ENCODE measurements at places on chromosomes 6 and 20.

- no peak for DNase-seq
Measured at GRCh38 chr6:50236164-50236563, 186.4 kb upstream of the DEFB112 start.

DNA sequence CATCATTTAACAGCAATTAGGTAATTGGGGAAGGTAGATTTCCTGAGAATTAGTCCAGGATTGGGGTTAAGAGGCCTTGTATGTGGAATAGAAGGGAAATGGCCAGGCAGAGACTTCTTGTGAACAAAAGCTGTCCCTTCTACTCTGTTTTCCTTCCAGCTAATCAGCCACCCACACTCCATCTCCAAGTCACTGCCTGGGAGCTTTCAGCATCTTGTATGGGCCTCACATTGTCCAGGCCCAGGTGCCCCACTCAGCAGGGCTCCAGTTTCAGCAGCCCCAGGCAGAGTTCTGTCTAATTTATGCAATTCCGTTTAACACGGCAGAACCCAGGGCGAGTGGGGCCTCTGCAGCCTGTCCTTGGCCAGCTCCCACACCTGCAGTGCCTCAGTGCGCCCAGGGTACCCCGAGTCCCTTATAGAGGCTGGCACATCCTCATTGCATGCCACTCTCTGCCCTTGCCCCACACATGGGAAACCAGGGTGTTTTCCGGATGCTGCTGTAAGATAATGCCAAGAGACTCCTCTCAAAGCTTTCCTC is 113.0 kb downstream of the EDN3 start:
- DNase-seq = no peak

- DNase-seq = no peak
Measured at GRCh38 chr6:167684276-167685104, 142.2 kb upstream of the AFDN start.

GRCh38 chr6:152636021-152636608 is 1.0 kb downstream of the SYNE1 start:
- DNase-seq = no peak

- DNase-seq = no peak
Measured at GRCh38 chr6:21955951-21956350, 340.9 kb downstream of the PRL start.

DNA sequence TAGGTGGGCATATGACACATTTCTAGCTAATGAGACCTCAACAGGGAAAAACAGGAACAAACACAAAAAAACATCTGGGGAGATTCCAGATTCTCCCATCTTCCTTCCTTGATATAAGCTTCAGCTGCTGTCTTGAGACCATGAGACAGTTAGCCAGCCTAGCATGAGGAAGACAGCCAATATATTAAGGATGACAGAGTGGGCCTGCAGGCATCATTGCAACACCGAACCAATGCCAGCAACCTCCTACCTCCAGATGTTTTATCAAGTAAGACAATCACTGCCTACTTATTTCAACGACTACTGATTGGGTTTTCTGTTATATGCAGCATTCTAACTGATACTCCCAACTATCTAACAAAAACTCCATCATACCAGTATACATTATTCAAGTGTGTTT is 119.0 kb downstream of the ISM1 start:
- no peak for DNase-seq

GRCh38 chr20:58349570-58349969 is 39.5 kb upstream of the VAPB start:
- no peak for DNase-seq

DNA sequence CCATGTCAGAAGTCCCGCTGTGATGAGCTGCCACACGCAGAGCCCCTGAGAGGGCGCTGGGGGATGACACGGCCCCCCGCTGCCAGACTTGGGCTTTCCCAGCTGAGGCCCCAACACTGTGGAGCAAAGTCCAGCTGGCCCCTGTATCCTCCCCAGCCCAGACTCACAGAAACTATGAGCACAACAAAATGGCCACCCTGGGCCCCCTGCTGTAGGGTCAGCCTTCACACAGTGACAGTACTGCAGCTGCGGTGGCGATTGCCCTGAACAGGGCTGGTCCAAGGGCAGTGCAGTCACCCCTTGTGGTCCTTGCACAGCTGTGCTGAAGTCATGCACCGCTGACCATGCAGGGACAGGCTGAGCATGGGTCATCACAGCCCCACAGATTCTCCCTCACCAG is 78.2 kb upstream of the CST7 start:
- DNase-seq = no peak

GRCh38 chr20:43755851-43756250 is 29.0 kb upstream of the GTSF1L start:
- no peak for DNase-seq

- DNase-seq = peak; percentile 7
Measured at GRCh38 chr6:54236984-54237383, 71.3 kb upstream of the TINAG start.

GRCh38 chr6:86973088-86973487 is 35.8 kb downstream of the HTR1E start:
- no peak for DNase-seq

GRCh38 chr6:107305391-107305790 is 154.0 kb downstream of the PDSS2 start:
- no peak for DNase-seq

- no peak for DNase-seq
Measured at GRCh38 chr20:57243480-57244220, 22.8 kb downstream of the BMP7 start.

- DNase-seq = no peak
Measured at GRCh38 chr6:149754548-149754947, 5.0 kb downstream of the PCMT1 start.

DNA sequence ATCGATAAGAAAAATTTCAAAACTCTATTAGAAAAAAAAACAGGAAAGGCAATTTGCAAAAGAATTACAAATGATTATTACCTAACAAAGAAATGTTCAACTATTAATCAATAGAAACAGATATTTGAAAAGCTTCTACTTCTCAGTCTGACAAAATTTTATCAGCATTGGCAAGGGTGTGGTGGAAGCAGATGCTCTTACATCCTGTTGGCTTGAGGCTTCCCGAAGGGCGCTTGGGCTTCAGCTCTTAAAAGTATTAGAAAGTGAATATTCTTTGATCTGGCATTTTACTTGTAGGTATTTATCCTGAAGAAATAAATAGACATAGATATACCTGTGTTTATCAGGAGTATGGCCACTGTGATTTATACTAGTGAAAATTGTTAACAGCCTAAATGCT is 38.7 kb downstream of the SLC35D3 start:
- DNase-seq = no peak

- peak; percentile 86 for DNase-seq
Measured at GRCh38 chr20:44909872-44910689, at the start of gene PABPC1L. TSS of gene PABPC1L (plus strand) at chr20:44910060. CDS start at chr20:44910144, 84 bp downstream.

DNA sequence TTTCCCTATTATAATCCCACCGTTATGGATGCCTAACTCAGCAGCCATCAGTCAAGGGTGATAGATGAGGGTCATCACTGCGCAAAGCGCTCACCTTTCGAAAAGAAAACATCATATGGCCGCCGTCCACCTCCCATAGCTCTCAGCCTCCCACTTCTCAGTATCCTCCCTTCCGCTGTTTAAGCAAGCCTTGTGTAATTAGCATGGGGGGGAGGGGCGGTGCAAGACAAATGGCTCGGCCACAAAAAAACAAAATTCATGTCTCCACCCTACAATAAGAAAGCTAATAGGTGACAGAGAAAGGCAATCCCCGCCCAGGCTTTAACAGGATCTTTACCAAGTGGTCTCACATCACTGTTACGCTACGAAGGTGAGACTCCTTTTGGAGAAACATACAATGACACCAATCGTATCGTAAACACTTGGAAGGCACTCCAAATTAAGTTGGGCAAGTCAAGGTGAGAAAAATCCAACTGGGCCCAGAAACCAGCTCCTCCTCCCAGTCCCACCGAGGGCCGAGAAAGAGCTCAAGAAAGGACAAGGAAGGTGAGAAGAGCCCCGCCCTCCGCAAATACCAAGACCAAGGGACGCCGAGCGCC is 645 bp downstream of the DDX39B start:
- DNase-seq = no peak

- no peak for DNase-seq
Measured at GRCh38 chr6:118659513-118660217, 8.3 kb upstream of the CEP85L start.

- no peak for DNase-seq
Measured at GRCh38 chr20:51360451-51361201, 181.9 kb downstream of the NFATC2 start.

DNA sequence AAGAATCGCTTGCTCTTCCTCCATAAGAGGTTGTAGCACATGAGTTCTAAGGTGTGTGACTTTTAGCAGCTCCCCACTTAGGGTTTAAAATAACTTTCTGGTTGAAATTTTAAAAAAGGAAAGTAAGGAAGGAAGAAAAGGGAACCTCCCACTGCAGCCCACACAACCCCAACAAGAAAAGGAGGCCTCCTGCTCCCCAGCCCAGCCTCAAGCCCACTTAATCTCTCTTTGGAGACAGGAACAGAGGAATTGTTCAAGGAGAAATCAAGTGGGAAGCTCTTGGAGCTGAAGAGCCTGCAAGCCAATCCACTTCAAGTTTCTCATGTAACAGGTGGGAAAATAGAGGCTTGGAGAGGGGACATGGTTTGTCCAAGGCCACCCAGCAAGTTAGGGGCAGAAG is 39.1 kb upstream of the PREX1 start:
- no peak for DNase-seq

DNA sequence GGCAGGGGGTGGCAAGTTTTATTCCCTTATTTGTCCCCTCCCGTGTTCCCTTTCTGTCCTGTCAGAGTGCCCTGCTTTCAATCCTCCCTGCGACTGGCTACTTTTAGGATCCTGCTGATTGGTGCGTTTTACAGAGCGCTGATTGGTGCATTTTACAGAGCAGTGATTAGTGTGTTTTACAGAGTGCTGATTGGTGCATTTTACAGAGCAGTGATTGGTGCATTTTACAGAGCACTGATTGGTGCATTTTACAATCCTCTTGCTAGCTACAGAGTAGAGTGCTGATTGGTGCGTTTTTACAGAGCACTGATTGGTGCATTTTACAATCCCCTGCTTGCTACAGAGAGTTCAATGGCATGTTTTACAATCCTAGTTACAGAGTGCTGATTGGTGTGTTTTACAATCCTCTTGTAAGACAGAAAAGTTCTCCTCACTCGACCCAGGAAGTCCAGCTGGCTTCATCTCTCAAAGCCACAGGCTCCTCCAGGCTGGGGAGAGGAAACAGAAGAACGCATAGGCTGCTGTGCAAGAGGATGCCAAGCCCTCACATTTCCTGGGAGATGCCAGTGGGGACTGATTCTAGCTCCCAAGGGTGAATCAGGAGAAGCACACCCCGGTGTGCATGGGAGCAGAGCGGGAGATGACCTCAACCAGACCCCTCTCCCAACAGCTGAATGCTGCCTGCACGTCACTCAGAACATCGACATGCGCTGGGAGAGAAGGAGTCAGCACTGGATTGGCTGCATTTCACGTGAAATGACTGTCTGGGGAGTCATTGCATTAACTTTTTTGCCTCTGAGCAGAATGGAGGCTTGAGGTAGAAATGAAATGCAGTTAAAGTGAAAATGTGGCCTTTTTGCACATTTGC is 48.3 kb upstream of the SLC22A23 start:
- DNase-seq = no peak

DNA sequence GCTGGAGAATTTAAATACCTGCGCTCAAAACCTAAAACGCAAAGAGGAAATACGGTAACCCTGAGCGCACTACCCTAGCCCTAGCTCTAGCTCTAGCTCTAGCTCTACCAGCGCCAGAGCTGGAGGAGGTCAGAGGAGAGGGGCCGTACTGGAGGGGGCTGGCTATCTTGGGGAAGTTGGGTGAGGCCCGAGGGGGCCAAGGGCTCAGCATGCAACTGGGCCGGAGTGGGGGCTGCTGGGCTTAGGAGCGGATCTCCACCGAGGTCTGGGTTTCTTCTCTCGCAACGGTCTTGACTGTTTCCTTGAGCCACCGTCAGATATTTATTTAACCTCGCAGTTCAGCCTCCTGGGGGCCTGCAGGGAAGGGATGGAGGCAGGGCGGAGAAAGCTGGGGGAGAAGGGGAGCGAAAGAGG is 91.0 kb downstream of the NCR2 start:
- DNase-seq = no peak

DNA sequence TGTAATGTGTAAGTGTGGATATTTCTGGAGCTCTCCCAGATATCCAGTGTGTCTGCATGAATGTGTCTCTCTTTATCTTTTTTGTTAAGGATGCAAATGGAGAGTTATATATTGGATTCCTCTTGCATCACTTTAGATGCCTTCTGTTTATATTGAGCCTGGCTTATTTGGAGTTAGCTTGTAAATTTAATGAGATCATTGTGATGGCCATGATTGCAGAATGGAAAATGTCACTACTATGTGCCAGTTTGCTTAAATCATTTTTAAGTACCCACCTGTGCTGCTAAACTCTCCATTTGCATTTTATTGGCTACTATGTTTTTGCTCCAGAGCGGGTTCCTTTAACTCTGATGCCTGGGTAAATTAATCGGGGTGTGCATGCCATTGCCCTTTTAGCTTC is 334.8 kb downstream of the UTRN start:
- no peak for DNase-seq

GRCh38 chr20:9609887-9610502 is 95.6 kb downstream of the LAMP5 start:
- no peak for DNase-seq

DNA sequence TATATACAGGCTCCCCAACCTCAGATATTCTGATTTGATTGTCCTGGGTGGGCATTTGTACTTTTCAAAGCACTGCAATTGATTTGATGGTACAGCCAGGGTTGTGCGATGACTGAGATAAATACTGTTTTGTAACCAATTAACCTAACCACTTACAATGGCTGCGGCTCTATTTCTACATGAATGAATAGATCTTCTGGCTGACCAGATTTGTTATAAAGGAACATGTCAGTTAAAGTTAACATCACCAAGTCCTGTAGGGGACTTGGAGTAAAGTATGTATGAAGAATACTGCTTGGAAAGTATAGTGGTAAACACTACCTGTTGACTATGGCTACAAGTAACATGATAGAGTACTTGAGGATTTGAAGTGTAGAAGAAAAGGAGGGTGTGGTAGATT is 369.2 kb upstream of the JAG1 start:
- DNase-seq = no peak

DNA sequence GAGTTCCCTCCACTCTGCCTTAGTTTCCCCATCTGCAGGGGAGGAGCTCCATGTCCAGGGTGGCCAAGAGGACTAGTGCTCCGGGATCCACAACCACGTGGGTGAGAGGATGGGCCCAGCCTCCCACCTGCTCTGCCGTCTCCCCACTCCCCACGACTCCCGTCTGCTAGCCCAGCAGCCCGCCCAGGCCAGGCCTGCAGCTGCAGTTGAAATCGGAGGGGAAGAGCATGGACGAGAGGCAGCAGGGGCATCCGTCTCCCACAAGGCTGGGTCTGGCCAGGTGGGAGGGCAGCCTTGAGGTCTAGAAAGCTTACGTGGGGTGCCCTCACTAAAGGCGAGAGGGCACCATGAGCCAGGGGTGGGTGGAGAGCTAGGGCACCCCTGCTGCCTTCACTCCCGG is 8.6 kb downstream of the NOL4L start:
- no peak for DNase-seq

DNA sequence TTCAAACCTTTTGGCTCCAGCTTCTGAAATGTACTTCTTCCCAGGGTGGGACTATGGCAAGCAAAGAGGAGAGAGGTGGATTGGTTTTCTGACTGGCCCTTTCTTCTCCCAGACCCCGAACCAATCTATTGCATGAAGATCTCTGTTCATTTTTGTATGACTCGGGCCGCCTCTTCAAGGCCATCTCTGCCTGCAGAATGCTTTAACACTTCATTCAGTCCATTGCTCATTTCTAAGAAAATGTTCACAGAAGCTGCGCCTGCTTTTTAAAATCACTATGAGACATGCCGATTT is 1.6 kb downstream of the VGLL2 start:
- no peak for DNase-seq
